Stimulated activated CD8-positive, alpha-beta memory T cell treated with anti-CD3 and anti-CD28 coated beads, Interleukin-2, amount 100 ng/mL, for 48 hours (primary cell): ENCODE measurements at places on chromosomes 5 and 9.

- no peak for DNase-seq
Measured at GRCh38 chr5:113606298-113607134, 93.0 kb downstream of the YTHDC2 start.

DNA sequence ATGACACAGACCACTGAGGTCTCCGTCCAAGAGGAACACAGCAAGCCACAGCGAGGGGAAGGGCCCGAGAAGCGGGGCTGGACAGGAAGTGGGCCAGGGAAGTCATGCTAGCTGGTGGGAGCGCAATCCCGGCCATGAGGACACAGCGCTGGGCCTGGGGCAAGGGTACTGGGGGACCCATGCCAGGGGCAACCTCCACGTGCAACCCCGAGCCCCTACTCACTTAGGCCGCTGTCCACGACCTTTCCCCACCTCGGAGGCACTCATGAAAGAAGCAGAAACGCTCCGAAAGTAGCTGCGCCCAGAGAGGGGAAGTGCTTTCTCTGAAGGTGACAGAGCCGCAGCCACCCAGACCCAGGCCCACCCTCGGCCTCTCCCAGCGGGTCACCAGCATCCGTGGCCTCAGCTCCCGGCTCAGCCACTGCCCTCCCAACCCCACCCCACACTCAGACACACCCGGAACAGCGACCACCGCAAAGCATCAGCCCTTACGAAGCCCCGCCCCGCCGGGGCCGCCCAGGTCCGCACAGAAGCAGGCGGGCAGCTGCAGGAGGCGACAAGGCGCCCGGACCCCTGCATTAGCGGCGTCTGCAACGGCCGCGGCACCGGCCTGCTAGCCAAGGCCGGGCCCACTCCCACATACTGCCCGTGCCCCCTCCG is 782 bp downstream of the BICD2 start:
- peak; percentile 30 for DNase-seq

- no peak for DNase-seq
Measured at GRCh38 chr5:167813389-167813788, 478.1 kb upstream of the WWC1 start.

DNA sequence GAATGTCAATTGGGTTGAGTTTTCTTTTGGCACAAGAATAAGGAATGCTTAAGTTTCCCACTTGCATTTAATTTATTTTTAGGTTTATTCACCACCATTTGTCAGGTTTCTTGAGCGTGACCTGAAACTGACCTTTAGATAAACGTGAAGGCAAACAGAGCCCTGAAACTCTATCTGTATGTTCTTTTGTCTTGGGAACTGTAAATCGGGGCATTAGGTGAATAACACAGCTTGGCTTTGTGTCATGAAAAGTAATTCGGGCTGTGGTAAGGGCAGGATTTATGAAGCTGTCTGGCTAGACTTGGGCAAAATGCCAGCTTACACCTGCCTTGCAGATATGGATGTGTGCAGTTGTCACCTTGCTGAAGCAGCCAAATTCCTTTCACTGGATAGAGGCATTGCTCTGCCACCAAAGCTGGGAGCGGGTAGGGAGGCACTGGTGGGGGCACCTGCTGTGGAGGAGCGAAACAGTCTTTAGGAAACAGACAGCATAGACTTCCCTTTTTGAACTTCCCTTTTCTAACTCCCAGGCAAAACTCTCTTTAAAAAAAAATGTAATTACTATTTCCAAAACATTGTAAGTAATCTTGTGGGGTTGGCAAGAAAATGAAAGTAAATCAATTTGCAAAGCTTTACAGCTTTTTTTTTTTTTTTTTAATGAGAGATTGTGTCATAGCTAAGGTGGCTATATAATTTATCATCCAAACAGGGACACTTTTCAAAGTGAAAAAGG is 545.2 kb downstream of the CSNK1G3 start:
- DNase-seq, result no peak

GRCh38 chr9:93117924-93118862 is 15.9 kb downstream of the NINJ1 start:
- no peak for DNase-seq

DNA sequence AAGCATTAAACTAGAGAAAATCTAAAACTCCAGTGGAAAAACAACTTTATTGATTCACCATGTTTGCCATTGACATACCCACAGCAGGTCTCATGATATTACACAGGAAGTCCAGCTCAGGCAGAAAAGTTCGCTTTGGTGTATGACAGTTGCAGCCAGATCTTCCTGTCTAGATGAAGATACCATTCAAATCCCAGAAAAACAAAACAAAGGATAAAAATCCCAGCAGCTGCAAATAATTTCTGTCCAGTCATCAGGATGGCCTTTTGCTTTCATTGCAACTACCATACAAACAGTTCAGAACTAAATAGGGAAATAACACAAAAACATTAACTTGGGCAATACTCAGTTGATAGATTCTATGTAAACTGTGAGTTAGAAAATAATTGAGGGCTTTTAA is 136.0 kb upstream of the NREP start:
- DNase-seq, result no peak

DNA sequence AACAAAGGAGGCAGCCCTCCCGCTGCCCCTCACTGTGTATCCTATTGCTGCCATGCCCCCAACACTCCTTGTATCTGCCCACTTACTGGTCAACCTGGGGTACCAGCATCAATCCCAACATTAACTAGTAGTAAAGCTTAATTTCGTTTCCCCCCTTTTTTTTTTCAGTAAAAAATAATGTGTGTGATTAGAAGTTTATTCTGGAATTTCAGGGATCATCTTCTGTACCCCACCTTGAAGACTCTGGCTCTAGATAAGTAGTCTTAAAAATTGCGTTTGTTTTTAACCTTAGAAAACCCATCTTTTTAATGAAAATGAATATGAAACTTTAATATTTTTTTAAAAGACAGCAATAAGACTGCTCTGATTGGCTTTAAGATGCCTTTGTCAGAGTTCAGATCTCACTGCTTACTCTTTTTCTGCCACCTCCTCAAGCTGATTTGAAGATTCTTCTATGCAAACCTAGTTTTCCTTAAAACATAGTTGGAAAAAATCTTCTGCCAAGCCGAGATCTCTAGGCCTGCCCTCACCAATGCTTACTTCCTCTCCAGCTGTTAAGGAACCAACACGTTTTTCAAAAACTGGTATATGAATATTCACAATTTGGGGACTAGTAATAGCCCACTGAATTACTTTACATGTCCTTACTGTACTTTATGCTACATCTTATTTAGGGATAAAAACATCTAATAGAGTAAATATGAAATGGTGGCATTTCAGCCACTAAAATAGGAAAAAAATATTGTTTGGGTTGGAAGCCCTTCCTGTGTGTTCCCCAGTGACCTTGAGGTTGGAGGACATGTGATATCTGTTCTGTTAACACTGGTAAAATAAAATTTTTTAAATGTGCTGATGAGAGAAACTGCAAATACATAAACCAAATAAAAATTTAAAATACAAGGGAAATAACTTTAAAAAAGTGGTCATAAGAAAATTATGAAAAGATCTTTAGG is 4.0 kb upstream of the RHOBTB3 start:
- no peak for DNase-seq

DNA sequence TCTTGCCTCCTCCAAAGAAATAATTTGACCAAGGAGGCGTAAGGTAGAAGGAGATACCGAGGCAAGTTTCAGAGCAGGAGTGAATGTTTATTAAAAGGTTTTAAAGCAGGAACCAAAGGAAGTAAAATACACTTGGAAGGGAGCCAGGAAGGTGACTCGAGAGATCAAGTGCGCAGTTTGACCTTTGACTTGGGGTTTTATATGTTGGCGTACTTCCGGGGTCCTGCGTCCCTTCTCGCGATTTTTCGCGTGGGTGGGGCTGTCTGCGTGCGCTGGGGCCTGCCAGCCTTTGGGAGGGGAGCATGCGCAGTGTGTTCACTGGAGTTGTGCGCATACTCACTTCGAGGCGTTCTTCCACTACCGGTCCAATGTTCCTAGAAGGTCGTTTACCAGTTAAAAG is 166.0 kb upstream of the IRX2 start:
- DNase-seq, result no peak

DNA sequence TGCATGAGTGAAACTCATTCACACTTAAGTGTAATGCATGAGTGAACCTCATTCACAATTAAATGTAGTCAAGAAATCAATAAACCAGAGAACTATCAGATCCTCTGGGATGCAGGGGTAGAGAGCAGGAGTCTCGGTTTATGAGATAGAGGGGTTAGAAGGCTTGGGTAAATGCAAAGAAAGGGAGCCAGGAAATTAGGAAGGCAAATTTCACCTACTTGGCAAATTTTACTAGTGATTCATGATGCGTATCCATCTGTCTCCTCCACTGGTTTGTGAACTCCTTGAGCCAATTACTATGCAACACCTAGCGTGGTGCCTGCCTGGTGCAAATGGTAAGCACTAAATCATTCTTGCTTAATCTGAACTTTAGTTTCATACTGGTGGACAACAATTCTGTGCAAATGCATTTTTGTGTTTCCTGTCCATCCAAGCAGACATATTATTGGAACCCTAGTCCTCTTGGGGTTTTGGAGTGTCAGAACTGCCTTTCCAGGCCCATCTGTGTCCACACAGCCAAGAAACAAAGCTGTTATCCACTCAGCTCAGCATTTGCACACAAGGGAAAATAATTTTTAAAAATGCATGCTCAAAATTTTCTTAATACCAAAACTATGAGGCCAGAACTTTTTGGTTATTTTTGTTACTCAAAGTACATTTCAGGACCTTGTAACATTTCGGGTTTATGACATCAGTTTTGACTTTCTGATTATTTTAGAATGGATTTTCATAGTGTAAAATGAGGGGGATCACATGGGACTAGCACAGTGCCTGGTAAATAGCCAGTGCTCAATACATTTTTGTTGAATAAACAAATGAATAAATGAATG is 5.2 kb downstream of the HAPLN1 start:
- DNase-seq, result no peak

GRCh38 chr5:138636398-138636944 is 61.3 kb upstream of the HSPA9 start:
- no peak for DNase-seq

DNA sequence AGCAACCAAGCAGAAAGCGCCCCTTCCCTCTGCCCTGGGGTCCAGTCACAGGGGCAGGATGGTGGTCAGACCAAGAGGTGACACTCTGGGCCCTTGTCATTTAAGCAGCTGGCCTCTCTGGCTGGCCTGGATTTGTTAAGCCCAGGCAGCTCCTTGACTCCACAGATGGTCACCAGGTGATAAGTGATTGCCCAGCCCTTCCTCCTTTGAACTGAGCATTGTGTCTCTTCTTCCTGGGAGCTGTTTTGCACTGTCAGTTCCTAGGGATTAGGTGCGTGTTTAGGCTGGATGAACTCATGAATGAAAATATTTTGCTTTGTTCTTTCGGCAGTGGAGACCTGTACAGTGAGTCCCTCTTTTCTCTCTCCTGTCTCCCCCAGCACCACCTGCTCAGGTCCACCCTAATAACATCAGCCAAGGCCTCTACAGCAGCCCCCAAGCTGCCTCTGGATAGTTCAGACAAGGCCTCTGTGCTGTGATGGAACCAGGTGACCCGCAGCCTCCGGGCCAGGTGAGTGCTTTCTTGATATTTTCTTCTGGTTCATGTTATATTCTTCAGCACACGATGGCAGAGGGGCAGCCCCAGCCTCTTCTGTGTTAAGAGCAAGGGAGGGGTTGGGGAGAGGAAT is 139.7 kb upstream of the PITX1 start:
- no peak for DNase-seq

- no peak for DNase-seq
Measured at GRCh38 chr9:127963359-127964064, 17.3 kb downstream of the EEIG1 start.

DNA sequence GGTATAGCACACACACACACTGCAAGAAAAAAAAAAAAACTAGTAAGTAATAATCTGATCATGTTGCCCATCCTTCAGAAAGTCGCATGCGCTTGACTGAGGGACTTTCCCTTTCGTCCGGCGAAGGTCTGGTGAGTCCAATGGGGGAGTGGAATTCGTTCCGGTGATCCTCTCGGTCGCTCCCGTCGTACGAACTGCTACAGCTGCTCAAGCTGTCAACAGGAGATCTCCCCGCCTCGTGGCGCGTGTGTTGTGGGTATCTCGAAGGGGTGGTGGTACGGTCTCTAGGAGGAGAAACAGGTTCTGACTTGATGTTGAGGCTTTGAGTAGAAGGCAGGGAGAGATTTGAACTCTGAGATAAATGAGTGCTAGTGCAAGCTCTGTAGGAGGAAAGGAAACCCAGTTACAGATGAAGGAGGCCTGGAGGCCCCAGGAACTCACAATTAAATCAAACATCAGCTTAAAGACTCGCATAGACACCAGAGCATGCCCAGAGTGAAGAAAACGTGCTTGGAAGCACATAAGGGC is 160.4 kb downstream of the MEF2C start:
- no peak for DNase-seq

DNA sequence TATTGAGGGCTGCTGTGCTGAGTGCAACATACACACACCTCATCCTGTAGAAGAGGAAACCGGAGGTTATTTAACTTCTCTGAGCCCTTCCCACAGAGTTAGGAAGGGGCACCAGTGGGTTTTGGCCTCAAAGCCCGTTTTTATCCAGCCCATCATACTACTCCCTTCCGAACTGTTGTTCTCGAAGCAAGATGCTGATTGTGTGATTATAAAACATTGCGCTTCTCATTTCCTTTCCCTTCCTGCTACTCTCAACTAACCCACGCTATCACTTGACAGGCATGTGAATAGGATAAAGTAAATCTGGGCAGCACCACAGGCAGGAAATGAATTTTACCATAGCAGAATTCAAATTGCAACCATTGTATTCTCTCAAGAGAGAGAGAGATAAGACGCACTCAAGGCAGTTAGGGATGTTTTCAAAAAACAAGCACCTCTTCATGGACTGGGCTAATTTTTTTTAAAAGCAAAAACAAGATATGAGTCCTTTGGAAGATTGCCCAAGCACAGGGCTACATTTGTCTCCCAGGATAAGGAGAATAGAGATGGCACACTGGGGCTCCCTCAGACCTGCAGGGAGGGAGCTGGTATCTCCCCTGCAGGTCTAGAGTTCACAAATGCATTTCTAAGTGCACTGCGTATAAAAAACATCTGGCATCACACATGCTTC is 52.6 kb downstream of the GNA14 start:
- no peak for DNase-seq

- DNase-seq, result no peak
Measured at GRCh38 chr5:150281987-150282386, 7.6 kb downstream of the CAMK2A start.

DNA sequence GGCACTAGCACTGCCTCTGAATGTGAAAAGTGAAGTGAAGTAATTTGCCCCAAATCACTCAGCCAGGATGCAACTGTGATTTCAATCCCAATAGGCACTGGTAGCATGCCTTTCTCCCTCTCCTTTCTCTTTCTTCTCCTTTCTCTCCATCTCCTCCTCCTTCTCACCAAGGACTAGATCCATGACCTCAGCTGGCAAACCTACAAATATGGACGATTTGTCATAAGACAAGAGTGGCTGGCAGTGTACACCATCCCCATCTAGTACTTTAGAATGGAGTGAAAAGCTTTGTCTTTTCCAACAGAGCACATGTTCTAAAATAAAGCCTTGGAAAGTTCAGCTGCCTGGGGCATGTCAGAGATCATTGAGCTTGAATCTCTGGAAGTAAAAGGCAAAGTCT is 574.7 kb upstream of the CLINT1 start:
- no peak for DNase-seq

GRCh38 chr5:179766021-179766725 is 27.6 kb upstream of the LTC4S start:
- DNase-seq, result no peak
